ENCODE measurements at places on chromosomes 7 and 10. TPM values are rescaled to one million over a fixed set of nuclear protein-coding genes. Genes with fewer than 3 reads are reported as not detected.

NKX6-2 gene
- not detected for total RNA-seq

CALML5 gene
- not detected for total RNA-seq

HTRA1 gene
- 60.7 TPM for total RNA-seq

CDH23 gene
- total RNA-seq, result under 0.01 TPM

HKDC1 gene
- total RNA-seq, result 0.13 TPM

ATRNL1 gene
- 0.77 TPM for total RNA-seq

MYL10 gene
- total RNA-seq, result not detected

FAM221A gene
- total RNA-seq, result 4.3 TPM

TAS2R5 gene
- 0.26 TPM for total RNA-seq

LRGUK gene
- total RNA-seq, result 0.13 TPM

SGCE gene
- 85.8 TPM for total RNA-seq

SPDYE1 gene
- not detected for total RNA-seq

GATA3 gene
- total RNA-seq, result under 0.01 TPM

AKR1E2 gene
- total RNA-seq, result 16.6 TPM

TEX36 gene
- total RNA-seq, result not detected

PPP1R3A gene
- not detected for total RNA-seq

SPDYE2 gene
- not detected for total RNA-seq

EGR2 gene
- total RNA-seq, result not detected

RAMP3 gene
- 32.3 TPM for total RNA-seq

CYP2C9 gene
- not detected for total RNA-seq

GIMAP4 gene
- 169 TPM for total RNA-seq

RAB11FIP2 gene
- total RNA-seq, result 5.4 TPM

HACD1 gene
- 12.9 TPM for total RNA-seq

DMBT1 gene
- total RNA-seq, result not detected

STEAP2 gene
- 0.64 TPM for total RNA-seq

KLF14 gene
- total RNA-seq, result not detected

GALNT17 gene
- not detected for total RNA-seq

CD36 gene
- total RNA-seq, result 151 TPM

HDAC9 gene
- total RNA-seq, result 2.0 TPM

ELOVL3 gene
- not detected for total RNA-seq

METTL2B gene
- total RNA-seq, result 22.6 TPM

CDHR3 gene
- total RNA-seq, result 1.3 TPM

OAT gene
- 109 TPM for total RNA-seq

RPEL1 gene
- 0.13 TPM for total RNA-seq

DLD gene
- 46.5 TPM for total RNA-seq

NOBOX gene
- total RNA-seq, result not detected

CTAGE8 gene
- 0.13 TPM for total RNA-seq

ZNF775 gene
- 4.7 TPM for total RNA-seq

GAD2 gene
- total RNA-seq, result not detected

VIM gene
- total RNA-seq, result 4,197 TPM

SEMA3C gene
- total RNA-seq, result under 0.01 TPM

LRRTM3 gene
- not detected for total RNA-seq

TRIM50 gene
- total RNA-seq, result not detected

CPA1 gene
- not detected for total RNA-seq

CYP26C1 gene
- total RNA-seq, result 0.77 TPM

MSMB gene
- not detected for total RNA-seq

TSC22D4 gene
- 18.5 TPM for total RNA-seq

MGAM2 gene
- not detected for total RNA-seq

All from dermis microvascular lymphatic vessel endothelial cell (primary cell).